ENCODE measurements at places on chromosomes 2 and 18.

DNA sequence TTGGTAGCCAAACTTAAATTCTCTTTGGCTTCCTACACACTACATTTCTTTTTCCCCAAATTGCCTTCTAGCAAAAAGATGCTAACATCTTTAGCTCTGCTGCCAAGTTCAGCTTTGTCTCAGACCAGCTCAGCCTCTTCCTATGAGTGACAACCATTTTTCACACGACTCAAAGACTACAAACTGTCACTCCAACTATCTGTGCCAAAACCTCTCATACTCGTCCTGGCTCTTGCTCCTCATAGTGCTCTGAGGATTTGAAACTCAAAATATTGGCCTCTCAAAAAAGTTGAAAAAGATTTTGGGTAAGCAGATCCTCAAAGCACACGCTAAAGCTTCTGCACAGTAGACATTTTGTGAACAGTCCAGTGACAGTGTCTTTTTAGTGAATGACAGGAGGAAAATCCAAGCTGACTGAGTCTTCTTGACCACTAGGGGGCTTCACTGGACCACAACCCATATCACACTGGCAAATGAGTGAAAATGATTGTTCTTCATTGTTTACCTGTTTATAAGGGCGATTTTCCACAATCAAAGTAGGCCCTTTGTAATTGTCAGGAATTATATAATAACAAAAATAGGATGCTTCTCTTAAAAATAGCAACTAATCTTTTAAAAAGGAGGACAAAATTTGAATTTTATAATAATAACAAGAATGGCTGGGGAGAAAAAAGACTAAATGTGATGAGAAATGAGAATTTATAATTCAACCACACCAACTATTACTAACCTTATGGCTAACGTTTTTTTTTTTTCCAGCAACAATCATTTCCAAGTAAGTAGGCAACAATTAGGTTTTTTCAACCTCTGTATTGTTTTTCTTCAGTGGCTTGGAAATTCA is 85.5 kb upstream of the PGAP1 start:
- no peak for DNase-seq

DNA sequence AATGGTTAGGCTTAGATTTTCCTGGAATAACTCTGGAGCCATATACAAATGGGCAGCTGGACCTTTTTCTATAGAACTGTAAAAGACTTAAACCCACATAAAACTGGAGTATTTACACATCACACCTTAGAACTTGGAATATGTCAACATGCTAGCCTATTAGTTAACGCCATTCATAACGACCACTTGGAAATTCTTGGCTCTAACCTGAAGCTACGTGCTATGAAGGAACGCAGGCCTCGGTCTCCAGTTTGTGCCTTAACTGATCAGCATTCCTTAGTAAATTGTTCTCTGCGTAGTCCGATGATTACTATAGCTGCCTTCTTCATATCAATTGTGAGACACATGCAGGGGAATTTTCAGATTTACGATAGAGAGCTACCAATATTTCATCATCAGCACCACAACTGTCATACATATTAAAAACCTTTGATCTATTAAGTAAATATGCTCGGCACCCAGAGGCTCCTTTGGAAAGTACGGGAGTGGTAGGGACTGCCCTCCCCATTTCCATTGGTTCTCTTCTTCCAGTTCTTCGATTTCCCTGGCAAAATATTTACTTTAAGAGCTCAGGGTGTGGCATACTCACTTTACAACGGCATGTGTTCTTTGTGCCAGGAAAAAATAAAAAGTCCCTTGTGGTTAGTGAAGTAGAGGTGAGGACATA is 17.5 kb upstream of the CCL20 start:
- no peak for DNase-seq

DNA sequence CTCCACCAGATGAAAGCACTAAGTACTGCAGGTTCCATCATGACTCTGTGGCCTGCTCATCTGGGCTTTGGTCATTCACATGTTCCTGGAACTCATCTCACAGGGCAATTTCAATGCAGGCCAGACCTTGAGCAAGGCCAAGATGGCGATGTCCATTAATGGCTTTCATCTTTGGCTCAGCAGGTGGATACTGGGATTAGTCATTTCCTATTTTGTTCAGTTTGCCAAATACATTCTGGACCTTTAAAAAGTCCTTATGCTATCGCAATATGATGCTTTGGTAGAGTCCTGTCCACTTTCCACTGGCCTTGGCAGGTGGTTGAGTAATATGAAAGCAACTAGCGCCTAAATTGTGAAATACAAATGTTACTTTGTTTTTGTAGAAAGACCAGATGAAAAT is 170.1 kb upstream of the REV1 start:
- no peak for DNase-seq

DNA sequence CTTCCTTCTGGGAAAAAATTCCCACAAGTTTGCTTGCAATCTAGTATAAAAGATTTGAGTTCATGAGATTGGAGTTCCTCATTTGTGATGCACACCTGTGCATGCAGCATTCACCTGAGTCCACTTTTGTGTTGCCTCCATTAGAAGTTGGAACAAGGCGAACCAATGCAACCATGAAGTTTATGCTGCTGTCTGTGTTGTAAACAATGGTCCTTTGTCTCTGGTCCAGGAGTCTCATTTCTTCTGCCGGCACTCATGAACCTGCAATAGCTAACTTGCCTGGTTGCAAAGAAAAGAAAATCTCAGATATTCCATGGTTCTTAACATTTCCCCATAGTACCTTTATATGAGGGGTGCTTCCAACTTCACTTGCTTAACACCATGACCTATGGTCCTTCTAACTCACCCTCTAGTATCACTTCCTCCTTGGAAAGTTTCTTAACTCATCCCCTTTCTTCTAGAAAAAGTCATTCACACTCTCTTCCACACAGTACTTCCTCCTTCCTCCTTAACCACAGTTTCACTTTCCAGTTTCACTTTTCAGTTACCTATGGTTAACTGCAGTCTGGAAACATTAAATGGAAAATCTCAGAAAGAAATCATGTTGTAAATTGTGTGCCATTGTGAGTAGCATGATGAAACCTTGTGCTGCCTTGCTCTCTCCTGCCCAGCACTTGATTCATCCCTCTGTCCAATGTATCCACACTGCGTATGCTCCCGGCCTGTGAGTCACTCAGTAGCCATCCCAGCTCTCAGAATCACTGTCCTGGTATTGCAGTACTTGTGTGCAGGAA is 128.8 kb upstream of the TRIB2 start:
- DNase-seq, result no peak

- no peak for DNase-seq
These were observed 73.7 kb upstream of the RMDN2 start for GRCh38 chr2:37851428-37851827.

GRCh38 chr2:63880625-63881024 is 38.9 kb downstream of the UGP2 start:
- no peak for DNase-seq

DNA sequence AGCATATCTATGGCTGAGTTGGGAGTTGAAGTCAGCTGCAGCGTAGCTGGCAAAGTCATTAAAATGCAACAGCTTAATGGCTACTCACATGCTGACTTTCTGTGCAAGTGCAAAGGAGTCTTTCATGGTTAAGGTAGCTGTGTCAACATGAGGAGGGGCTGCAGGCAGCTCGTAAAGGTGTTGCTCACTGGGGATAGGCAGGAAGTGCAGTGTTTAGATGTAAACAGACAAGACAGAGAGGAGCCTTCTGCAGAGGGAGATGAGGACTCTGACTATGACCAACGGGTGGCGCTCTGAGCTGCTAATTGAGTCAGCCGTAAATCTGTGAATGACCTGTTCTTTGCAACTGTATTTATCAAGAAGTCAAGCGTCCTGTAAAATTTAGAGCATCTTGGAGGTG is 22.3 kb upstream of the CAVIN2 start:
- DNase-seq, result no peak

GRCh38 chr2:147425437-147426029 is 419.3 kb upstream of the ACVR2A start:
- no peak for DNase-seq

DNA sequence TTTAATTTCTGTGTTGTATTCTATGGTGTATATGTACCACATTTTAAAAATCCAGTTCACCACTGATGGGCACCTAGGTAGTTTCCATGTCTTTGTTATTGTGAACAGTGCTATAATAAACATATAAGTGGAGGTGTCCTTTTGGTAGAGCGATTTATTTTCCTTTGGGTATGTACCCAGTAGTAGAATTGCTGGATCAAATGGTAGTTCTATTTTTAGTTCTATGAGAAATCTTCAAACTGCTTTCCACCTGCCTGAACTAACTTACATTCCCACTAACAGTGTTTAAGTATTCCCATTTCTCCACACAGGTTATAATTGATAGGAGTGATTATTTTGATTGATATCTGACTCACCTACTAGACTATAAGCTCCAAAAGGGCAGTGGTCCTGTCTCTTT is 148.2 kb downstream of the BABAM2 start:
- DNase-seq, result no peak

DNA sequence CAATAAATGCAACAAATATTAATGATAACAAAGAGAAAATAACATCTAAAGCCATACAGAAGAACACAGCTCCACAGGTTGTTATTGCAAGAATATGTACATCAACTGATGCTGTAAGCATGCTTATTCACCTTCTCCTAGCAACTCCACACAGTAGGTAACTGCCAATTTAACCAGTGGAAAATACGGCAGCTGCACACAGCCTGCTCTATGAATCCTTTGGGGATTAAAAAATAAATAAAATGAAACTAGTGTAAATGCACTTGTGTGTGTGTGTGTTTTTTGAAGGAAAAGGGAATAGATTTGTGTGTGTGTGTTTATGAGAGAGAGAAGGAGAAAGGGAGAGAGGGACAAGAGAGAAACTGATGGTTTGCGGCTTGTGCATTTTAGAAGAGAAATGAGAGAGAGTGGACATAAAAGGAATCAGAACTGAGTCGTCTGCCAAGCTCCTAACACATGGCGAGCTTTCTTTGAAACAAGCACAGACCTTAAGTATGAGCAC is 96.2 kb upstream of the PDE1A start:
- DNase-seq, result no peak

- DNase-seq, result no peak
These were observed 97.1 kb downstream of the LIPG start for GRCh38 chr18:49658823-49659404.

DNA sequence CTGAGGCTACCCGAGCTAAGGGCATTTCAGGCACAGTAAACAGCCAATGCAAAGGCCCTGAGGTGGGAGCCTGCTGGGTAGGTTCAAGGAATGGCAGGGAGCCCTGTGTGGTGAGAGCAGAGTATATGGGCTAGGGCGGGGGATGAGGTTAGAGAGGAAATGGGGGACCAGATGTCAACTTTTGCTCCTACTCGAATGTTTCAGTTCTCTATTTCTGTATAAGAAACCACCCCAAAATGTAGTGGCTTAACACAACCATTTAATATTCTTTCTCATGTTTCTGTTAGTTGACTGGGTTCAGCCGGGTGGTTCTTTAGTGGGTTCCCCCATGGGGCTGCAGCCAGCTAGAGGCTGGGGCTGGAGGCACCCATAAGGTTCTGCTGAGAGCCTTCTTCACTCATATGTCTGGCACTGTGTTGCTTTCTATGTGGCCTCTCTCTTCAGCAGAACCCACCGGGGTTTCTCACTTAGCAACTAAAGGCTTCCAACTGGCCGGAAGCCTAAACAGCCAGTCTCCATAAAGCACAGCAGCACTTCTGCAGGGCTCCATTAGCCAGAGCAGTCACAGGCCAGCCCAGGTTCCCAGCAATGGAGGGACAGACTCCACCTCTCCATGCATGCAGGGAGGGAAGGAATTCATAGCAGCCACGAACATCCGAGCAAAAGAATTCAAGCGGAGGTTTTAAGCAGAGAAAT is 5.6 kb upstream of the ATOH8 start:
- no peak for DNase-seq

- no peak for DNase-seq
These were observed 225.1 kb downstream of the ZBTB7C start for GRCh38 chr18:48184118-48184517.

DNA sequence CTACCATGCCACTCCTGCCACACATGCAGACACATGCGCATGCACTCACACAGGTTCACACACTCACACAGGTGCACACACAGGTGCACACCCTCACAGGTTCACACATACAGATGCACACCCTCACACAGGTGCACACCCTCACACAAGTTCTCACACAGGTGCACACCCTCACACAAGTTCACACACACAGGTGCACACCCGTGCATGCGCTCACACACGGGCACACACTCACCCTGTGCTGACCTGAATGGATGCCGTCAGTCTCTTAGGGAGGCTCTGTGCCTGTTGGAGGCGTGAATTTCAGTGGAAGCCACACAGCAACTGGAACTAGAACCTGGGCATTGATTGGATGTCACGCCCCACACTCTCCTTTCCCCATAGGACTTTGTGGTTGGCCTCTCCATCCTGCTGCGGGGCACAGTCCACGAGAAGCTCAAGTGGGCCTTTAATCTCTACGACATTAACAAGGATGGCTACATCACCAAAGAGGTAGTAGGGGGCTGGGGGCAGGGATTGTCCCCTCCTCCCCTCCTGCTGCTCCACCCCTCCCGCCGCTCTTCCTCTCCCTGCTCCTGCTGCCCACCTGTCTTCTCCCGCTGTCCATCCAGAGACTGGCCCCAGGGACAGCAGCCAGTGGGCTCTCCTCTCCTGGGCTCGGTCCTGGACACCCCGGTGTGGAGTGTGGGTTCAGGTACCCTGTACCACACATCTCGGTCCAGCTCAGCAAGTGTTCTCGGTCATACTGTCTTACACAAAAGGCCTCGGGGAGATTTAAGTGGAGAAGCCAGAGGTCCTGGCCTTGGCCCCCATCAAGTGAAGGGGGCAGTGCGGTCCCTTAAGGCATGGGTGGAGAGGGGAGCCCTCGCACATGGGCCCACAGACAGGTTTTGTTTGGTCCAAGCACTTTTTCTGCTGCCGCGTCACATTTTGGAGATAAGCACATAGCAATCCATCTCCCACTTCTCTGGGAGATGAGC is 21.0 kb upstream of the FAHD2A start:
- no peak for DNase-seq
